Activated naive CD8-positive, alpha-beta T cell treated with anti-CD3 and anti-CD28 coated beads for 36 hours (primary cell): ENCODE measurements at places on chromosomes 11 and 22.

DNA sequence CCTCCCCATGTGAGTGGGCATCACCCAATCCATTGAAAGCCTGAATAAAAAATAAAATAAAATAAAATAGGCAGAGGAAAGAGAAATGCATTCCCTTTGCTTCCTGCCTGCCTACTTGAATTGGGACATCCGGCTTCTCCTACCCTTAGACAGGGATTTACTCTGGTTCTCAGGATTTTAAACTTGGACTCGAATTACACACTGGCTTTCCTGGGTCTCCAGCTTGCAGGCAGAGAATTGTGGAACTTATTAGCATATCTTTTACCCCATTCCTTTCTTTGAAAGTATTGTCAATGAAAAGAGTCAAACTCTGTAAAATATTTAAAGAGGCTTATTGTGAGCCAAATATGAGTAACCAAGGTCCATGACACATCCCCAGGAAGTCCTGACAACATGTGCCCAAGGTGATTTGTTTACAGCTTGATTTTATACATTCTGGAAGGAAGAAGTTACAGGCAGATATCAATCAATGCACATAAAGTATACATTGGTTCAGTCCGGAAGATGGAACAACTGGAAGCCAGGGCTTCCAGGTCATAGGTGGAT lies 78.4 kb upstream of the CCDC90B start:
- no peak for DNase-seq

DNA sequence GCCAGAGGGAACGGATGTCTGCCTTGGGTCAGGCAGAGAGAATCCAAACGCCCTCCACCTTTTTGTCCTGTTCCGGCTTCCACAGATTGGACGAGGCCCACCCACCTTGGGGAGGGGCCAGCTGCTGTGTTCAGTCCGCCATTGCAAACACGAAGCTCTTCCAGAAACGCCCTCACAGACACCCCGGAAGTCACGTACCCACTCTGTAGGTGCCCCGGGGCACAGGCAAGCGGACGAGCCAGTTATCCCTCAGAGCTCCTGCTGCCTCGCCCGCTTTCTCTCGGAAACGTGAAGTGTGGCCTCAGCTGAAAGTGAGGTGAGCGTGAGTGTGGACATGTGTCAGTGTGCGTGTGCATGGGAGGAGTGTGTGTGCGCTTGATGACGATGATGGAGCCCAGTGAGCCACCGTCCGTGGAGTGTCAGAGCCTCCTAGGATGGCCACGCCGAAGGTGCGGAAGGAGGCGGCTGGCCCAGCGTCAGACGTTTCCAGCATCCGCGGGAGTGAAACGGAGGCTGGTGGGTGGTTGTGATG lies 869.2 kb downstream of the TBC1D22A start:
- DNase-seq: no peak

GRCh38 chr22:35517207-35517606 lies 23.4 kb upstream of the RASD2 start:
- no peak for DNase-seq

- DNase-seq: no peak
Observed at GRCh38 chr11:12706545-12707499, 32.6 kb downstream of the TEAD1 start.

GRCh38 chr11:74018331-74019005 lies 9.6 kb upstream of the UCP3 start:
- DNase-seq: no peak

GRCh38 chr11:9853929-9854552 lies 190.2 kb downstream of the SWAP70 start:
- DNase-seq: no peak

- DNase-seq: no peak
Observed at GRCh38 chr22:23055449-23056179, 14.7 kb upstream of the GNAZ start.

GRCh38 chr22:50481440-50482106 lies at the start of gene ADM2:
Gene ADM2 (plus strand): TSS chr22:50481543. CDS start chr22:50481848, 305 bp downstream.
- peak; percentile 69 for DNase-seq

- DNase-seq: no peak
Observed at GRCh38 chr11:121929581-121929980, 186.4 kb downstream of the BLID start.

DNA sequence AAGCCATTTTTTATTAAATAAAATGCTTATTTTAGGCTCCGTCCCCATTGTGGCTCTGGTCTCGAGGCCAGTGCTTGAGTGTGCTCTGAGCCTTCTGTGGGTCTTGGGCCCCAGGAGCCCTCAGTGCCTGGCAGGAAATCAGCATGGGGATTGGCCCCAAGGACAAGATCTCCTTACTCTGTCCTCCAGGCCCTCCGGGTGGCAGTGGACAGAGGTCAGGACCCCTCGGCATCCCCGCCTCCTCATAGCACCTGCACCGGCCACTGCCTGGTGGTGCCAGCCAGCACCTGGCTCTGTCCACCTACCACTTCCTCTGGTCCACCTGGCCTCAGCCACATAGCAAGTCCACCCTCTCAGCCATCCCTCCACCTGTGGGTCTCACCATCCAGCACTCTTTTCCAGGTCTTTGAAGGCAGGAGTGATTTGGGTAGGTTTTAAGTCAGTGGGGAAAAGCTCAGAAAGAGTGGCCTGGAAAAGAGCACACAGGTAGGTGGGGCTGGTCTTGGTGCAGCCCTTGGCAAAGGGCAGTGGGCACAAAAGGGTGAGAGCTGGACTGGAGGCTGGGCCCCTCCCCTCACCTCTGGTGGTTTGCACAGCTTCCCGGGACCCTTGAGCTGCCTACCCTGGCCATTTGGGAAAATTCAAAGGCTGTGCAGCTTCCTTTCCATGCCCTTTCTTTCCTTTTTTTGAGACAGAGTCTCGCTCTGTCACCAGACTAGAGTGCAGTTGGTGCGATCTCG lies 3.5 kb downstream of the CLDN5 start:
- no peak for DNase-seq

DNA sequence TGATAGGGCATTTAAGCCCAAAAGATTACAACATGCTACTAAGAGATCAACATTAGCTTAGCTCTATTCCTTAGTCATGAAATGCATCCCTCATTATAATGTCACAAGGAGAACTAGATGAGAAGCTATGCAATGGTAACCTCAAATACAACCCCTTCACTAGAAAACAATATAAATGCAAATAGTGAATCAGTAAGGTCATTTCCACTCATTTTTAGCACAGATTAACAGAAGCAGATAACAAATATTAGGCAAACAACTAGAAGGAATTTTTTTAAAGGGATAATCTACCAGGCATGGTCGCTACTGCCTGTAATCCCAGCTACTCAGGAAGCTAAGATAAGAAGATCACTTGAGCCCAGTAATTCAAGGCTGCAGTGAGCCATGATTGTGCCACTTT lies 28.2 kb downstream of the SIK3 start:
- DNase-seq: no peak

DNA sequence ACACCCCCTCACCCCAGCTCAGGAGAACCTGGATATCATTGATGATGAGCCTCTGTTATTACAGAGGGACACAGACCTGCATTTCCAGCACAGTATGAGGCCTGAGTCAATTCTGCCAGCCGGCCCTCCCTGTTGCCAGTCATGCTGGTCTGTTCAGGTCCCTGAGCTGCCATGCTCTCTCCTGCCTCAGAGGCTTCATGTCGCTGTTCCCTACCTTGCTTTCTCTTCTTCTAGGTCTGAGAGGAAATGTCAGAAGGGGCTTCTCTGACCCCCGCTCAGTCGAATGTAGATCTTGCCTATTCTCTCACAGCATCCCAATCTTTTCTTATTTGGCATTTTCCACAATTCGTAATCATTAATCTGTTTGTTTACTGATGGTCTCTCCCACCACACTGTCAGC lies 21.8 kb upstream of the ABCC8 start:
- no peak for DNase-seq

DNA sequence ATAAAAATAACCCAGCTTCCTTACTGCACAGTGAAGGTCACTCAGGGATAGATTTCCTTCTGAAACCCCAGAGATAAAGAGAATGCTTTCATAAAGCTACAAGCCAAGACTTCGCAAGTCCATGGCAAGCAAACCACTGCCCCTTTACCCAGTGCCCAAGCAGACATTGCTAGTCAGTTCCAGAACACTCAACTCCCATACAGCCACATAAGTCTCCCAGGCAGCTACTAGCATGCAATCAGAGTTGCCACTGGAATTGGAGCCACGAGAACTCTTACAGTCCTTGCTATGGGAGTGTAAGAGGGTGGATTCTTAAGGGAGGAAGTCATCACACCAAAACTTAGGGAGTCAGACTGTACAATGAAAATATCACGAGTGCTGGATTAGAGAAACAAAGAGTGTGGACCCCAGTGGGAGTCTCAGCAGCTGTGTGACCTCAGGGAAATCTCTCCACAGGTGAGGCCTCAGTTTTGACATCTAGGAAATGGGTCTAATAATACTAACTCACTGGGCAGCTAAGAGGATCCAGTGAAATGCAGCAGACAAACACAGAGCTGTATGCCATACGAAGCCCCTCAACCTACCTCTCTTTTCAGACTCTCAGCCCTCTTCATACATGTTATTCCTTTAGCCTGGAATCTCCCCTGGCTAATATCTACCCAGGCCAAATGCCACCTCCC lies 526.6 kb downstream of the MN1 start:
- DNase-seq: no peak

DNA sequence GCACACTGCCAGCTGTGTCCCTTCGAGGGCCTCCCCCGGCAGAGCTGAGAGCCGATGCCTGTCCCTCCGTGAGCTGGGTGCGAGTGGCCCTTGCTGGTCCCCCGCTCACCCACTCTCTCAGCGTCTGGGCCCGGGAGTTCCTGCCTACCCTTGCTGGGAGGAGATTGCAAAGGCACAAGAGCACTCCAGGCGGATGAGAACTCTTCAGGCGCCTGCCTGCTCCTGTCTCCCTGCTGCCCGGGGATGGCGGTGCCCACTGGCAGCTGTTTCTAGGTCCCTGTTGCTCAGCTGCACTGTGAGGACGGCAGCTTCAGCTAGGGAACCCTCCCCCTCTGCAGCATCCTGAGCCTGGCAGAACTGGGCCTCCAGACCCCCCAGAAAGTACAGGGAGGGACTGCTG lies 61.1 kb downstream of the FLRT1 start:
- DNase-seq: no peak

DNA sequence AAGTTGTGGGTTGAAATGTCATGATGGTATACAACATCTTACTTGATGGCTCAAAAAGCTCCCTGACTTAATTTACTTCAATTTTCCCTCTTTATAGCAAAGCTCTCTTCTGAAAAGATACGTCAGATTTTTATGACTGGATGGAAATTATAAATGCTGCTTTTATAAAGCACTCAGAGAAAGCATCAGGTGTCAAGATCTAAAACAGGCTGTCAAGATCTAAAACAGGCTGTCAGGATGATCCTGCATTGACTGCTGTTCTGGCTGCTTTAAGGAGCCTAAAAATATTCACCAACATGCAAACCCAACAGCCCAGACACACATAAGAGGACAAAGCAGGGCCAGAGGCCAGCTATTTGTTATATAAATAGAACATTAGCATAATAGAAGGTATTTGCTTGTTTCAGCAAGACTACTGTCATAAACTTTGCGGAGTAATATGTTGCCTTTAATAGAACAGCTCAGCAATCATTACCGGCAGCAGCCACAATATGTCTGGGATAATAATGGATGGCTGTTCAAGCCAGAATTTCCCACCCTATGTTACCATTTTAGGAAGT lies 77.3 kb upstream of the ANO5 start:
- DNase-seq: no peak

- no peak for DNase-seq
Observed at GRCh38 chr22:27204817-27205216, 547.4 kb downstream of the MIAT start.

- DNase-seq: peak; percentile 30
Observed at GRCh38 chr11:129639300-129639699, 176.3 kb upstream of the TMEM45B start.

DNA sequence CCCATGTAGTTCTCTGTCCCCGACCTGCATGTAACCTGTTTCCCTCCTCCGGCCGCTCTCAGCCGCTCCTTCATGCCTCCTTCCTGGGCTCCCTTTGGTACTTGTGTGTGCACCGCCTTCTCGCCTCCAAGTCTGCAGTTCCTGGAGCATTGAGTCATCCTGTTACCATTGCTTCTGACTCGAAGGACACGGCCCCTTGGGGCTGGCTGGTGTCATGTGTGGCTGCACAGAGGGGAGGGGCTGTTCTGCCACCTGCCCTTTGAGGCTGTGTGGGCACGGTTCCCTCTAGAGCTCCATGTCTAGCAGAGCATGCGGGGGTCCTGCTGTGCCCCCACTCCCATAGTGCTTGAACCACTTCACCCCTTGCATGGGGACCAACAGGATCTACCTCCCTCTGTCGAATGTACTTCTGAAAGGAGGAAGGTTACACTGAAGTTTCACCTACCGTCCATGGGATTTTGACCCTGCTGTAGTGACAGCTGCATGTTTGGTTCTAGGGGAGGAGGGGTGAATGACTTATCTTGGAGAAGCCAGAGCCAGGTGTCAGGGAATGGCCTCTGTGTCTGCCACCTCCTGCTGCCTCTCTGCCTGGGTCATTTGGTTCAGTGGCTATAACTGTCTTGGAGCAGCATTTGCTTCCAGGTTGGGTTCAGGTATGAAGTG lies 39.6 kb downstream of the BCR start:
- DNase-seq: peak; percentile 73

DNA sequence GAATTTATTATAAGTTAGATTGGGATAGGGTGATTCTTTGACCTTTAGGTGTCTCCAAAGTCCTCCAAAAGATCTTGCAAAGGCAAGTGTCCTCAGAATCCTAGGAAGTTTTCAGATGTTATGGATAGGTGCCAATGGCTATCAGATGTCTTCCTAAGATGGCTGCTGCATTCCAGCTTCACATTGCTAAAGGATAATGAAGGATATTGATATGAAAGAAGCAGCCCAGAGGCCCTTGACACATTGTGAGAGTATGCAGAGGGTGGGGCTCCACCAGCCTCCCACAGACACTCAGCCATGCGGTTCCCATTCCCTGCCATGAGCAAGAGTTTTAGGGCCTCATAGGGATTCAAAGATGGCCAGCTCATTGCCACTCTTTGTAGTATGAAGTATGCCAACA lies 22.3 kb upstream of the GLYATL2 start:
- DNase-seq: no peak

GRCh38 chr11:31958076-31958735 lies 132.7 kb upstream of the RCN1 start:
- peak; percentile 60 for DNase-seq

GRCh38 chr22:48675830-48676145 lies 1151.9 kb downstream of the BRD1 start:
- DNase-seq: no peak

GRCh38 chr22:45836418-45837169 lies 140.4 kb downstream of the WNT7B start:
- DNase-seq: no peak

DNA sequence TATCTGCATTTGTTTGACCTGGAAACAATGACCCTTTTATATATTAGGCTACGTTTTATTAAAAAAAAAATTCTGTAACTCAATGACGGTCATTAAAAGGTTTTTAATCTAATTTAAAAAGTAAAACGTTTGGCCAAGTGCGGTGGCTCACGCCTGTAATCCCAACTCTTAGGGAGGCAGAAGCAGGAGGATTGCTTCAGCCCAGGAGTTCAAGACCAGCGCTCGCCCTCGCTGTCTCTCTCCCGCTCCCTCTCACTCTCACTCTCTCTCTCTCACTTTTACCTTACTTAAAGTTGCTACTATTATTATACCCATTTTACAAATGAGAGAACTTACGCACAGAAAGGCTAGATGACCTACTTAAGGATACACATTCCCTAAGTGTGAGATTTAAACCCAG lies 814 bp upstream of the NARS2 start:
- no peak for DNase-seq
